ENCODE measurements at places on chromosomes 16 and 17. TPM values are rescaled to one million over a fixed set of nuclear protein-coding genes. Genes with fewer than 3 reads are reported as not detected.

The PLEKHH3 gene
- 11.2 TPM for total RNA-seq

DNA sequence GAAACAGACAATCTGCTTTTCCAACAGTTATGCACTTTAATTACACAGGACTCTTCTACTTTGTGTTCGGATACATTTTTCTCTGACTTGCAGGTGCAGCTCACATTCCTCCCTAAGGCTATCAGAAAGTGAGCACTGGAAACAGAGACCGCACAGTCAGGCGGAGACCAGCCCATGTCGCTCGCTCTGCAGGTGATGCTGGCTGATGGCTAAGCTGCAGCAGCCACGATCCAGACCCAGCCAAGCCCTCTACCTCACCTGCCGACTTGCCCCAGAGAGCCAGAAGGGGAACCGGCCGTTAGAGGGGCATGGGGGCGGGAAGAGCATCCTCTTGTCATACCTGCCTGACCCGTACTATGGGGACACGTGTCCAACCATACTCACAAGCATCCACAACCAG is 33.8 kb downstream of the MAP1LC3B start:
- no peak for DNase-seq

DNA sequence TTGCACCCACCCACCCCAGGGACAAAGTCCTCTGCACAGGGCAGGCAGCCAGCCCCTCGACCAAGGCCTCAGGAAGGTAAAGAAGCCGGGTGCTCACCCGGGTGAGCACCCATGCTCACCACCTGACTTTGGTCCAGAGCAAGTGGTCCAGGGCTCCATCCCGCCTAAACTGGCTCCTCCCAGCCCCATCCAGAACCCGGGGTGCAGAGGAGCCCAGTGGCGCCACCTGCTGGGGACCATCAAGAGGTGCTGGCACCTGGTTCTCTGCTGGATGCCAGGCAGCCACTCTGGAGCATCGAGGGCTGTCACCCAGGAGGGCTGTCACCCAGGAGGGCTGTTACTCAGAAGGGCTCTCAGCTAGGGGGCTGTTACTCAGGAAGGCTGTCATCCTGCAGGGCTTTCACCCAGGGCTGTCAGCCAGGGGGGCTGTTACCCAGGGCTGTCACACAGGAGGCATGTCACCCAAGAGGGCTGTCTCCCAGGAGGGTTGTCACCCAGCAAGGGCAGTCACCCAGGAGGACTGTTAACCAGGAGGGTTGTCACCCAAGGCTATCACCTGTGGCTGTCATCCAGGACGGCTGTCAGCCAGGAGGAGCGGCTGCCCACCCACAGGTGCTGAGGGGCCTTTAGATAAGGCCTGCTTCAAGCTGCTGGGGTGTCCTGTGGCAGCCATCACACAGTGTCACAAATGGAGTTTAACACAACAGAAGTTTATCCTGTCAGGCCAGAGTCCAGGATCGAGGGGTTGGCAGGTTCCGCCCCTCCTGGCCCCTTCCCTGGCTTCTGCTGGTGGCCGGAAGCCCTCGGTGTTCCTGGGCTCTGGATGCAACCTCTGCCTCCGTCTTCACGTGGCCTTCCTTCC is 98.5 kb downstream of the TNFRSF13B start:
- DNase-seq = no peak

The FUS gene
- total RNA-seq = 83.1 TPM

DNA sequence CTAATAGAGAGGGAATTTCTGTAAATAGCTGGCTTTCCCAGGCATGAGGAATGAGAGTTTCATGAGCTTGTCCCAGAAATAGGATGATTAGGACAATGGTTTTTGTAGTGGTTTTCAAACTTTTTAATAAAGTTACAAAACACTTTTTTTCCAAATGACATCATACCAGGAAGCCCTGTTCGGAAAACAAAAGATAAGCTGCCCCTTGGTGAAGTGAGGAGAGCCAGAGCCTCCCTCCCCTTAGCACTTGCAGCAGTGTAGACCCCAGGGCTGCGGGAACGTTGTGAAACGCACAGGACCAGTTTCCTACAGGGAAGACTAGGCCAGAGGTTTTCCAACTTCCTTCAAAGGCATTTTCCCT is 7.6 kb downstream of the FBRS start:
- no peak for DNase-seq

DNA sequence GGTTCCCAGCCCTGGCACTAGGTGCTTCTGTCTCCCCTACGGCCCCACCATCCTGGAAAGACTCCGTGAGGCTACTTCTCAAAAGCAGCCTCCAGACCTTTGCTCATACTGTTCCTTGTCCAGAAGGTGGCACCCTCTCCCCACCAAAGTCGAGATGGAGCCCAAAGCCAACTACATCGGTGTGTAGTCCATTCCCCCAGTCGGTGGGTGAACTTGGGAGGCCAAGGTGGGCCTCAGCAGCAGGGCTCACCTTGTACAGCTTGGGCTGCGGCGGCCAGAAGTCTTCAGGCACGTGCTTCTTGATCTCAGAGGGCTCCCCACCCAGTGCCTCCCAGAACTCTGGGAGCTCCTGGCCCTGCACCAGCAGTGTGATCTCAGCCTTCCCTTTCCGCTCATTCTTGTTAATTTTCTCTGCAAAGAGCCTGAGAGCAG is 10.2 kb downstream of the FLII start:
- DNase-seq = no peak

The PRSS33 gene
- total RNA-seq = not detected

DNA sequence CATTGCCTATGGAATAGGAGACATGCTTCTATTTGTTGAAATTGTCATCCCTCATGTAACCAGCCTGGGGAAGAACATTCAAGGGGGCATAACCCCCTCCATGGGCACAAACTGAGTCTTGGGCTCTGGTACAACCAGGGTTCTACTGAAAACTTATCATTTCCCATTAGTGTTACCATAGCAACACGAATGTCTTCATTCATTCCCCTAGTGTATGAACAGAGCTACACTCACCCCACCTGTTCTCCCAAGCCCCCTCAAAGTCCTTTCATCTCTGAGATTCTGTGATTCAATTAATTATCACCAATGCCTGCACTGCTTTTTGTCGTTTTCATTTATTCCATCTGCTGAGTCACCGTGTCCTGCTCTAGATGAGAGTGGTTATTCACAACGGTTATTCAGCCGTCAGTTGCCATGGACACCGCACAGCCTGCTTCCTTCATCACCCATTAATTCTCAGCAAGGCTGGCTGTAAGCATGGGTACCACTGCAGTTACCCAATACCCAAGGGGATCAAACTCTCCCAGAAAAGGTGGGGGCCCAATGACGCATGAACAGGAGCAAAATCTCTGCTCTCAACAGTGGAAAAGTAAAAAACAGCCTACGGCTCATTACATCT is 1.6 kb upstream of the GAST start:
- DNase-seq = peak; percentile 81

The TBX2 gene
- 7.7 TPM for total RNA-seq
